ENCODE measurements at places on chromosomes 13 and 19.

- no peak for DNase-seq
Observed at GRCh38 chr19:35641515-35642151, at the start of gene ETV2. Gene ETV2 (plus strand): TSS chr19:35641745. CDS start chr19:35642461, 716 bp downstream.

GRCh38 chr13:113178070-113178895 is 19.8 kb downstream of the PROZ start:
- DNase-seq: peak; percentile 39

DNA sequence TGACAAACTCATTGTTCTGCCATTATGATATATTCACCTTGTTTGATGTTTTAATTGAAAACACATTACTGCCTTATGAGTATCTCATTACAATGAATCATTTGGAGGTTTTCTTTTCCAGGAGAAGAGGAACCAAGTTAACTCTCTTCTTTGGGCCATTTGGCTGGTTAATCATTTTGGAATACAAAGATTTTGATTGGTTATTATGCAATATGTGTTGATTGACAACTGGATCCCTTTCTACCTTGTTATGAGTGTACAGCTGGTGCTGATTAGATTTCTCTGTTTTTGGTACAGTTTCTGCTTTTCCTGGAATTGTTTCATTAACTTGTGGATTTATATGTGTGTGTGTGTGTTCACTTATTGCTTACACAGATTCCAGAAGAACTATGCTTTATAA is 49.2 kb upstream of the RGCC start:
- no peak for DNase-seq

DNA sequence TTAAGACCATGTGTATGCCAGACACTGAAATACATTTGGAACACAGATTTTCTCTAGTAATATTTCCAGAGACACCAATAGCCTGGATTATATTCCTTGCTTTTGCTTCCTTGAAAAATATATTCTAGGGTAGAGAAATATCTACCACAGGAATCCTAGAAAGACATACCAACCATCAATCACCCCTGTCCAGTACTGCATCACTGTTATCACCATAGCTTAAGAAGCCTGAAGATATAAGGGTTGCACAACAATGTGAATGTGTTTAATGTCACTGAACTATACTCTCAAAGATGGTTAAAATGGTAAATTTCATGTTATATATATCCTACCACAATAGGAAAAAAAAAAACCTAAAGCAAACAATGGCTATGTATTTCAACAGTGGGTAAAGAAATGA is 163.6 kb downstream of the DIAPH3 start:
- no peak for DNase-seq

- no peak for DNase-seq
Observed at GRCh38 chr13:79870123-79870522, 389.2 kb downstream of the NDFIP2 start.

- DNase-seq: no peak
Observed at GRCh38 chr13:101700598-101700997, 248.1 kb downstream of the ITGBL1 start.

GRCh38 chr19:38744874-38745273 is 600 bp upstream of the CAPN12 start:
- DNase-seq: no peak

GRCh38 chr13:97258801-97259200 is 36.7 kb downstream of the MBNL2 start:
- DNase-seq: no peak

DNA sequence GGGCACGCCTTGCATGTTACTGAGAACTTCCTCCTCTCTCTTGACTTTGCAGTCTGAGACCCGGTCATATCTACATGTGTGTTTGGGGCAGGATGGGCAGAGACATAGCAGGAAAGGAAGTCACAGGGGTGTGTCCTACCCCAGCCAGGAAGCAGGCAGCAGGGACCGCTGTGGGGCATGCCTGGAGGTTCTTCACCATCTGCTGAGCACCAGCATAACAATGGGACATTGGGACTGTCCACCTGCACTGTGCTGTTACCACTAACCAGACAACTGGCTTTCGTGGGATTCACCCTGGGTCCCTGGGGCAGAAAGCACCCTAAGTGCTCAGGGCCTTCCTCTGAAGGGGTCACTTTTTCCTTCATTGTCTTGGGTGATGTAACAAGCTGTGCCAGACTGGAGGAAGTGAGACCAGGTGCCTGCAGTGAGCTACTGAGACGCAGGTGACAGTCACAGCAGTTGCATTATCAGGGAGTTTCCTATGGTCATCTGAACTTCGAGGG is 2.6 kb upstream of the HAUS5 start:
- DNase-seq: no peak

- DNase-seq: peak; percentile 53
Observed at GRCh38 chr19:1837625-1838105, 10.6 kb downstream of the REXO1 start.

- no peak for DNase-seq
Observed at GRCh38 chr13:110298505-110299282, 8.3 kb downstream of the COL4A1 start.

DNA sequence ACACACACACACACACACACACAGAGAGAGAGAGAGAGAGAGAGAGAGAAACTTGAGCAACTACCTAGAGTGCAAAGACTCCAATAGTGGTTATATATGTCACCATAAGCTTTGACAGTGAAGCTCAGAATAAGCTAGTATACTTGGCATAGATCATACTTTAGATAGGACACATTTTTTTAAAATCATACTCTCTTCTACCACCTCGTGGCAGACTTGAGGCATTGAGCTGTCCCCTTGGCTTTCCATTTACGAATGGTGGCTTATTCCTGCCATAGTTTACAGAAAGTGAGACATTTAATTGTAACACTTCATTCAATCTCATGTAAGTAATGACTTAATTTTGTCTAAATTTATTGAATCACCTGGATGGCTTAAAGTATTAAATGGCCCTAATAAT is 108.2 kb downstream of the EDNRB start:
- no peak for DNase-seq

All from RWPE1 (cell line).